Heart right ventricle (tissue), 16 donors: ENCODE measurements at places on chromosomes 3 and 15.

DNA sequence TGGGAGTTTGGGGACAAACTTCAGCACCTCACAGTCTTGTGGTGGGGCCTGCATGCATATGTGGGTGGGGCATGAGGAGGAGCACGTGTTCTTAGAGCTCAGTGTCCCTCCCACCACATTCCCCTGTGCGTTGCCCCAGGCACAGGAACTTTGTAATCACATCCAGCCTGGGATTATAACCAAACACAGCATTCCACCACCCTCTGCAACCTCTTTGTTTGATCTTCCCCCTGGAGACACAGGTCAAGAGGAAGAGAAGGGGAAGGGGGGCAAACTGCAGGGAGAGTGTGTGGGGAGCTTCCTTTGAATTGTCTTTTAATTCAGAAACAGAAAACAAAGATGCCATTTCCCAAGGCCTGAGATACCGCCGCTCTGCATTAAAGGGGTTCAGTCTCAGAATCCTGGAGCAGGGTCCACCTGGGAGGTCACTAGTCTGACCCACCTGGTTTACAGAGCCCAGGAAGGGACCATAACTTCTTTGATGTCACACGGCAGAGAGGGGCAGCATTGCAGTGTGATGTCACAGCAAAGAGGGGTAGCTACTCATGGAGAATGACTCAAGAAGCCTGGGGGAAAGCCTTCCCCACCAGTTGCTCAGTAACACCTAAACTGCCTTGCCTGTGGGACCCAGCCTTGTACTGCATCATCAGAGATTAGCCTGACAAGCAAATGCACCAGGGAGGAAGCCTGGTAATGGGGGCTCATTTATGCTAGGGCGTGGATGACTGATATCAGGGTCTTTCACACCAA is 106.3 kb upstream of the RNU6-1 start:
- peak; percentile 22 for DNase-seq
- peaks cover 50% of the 10 kb centered on the region for H3K4me1 ChIP-seq
- no peaks in the 10 kb centered on the region for H3K27me3 ChIP-seq
- no peaks in the 10 kb centered on the region for H3K36me3 ChIP-seq

DNA sequence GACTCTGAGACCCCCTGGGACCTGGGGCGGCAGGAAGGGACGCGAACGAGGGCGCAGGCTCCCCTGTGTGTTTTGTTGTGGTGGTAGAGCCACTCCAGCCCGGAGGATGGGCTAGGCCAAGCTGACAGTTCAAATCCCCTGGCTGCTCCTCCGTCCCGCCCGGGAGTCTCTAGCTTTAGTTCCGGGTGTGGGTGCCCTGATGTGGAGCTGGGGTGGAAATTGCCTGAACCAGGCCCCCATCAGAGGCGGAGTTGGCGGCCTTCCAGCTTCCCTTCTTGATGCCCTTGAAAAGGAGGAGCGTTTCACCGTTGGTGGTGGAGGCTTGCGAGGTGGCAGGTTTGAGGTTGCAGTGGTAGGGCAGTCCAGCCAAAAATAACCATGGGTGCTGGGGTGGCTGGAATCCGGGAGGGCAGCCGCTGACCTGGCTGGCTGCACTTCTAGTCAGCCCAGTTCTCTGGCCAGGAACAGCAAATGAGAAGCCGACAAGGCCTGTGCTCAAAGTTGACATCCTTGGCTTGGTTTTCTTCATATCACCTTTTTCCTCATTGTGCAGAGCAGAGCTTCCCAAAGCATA is 817 bp downstream of the CLK3 start:
- peaks cover 58% of the 10 kb centered on the region for H3K4me1 ChIP-seq
- peak overlapping the region; percentile 99 for H3K27ac ChIP-seq
- H3K27me3 ChIP-seq, result no peaks in the 10 kb centered on the region
- DNase-seq, result peak; percentile 87
- H3K4me3 ChIP-seq, result peak overlapping the region; percentile 95
- H3K36me3 ChIP-seq, result no peaks in the 10 kb centered on the region

GRCh38 chr3:40387001-40387894 is at the start of gene ENTPD3:
Gene ENTPD3, plus strand, starts transcription at chr3:40387184. Its CDS starts 874 bp downstream, at chr3:40388058.
- no peak within 1 kb of the TSS for H3K27ac ChIP-seq
- no peaks in the 10 kb centered on the region for H3K4me1 ChIP-seq
- H3K27me3 ChIP-seq, result no peaks in the 10 kb centered on the region

- peaks cover 23% of the 10 kb centered on the region for H3K36me3 ChIP-seq
- peak overlapping the region; percentile 61 for H3K4me3 ChIP-seq
- H3K27me3 ChIP-seq, result no peaks in the 10 kb centered on the region
- DNase-seq, result peak; percentile 15
- H3K4me1 ChIP-seq, result peaks cover 17% of the 10 kb centered on the region
- H3K27ac ChIP-seq, result peak overlapping the region; percentile 97
Measured at GRCh38 chr3:49339581-49339940, 292 bp downstream of the USP4 start.

- H3K4me3 ChIP-seq, result no peak overlapping the region
- no peaks in the 10 kb centered on the region for H3K4me1 ChIP-seq
- H3K27me3 ChIP-seq, result no peaks in the 10 kb centered on the region
- H3K36me3 ChIP-seq, result peaks cover 30% of the 10 kb centered on the region
- no peak overlapping the region for H3K27ac ChIP-seq
Measured at GRCh38 chr3:49329186-49329585, 10.7 kb downstream of the USP4 start.

- peaks cover 15% of the 10 kb centered on the region for H3K36me3 ChIP-seq
- no peak for DNase-seq
- H3K27me3 ChIP-seq, result no peaks in the 10 kb centered on the region
- peaks cover 45% of the 10 kb centered on the region for H3K4me1 ChIP-seq
- no peak overlapping the region for H3K27ac ChIP-seq
- peak overlapping the region; percentile 3 for H3K4me3 ChIP-seq
Measured at GRCh38 chr15:42582569-42583375, 7.4 kb downstream of the STARD9 start.

DNA sequence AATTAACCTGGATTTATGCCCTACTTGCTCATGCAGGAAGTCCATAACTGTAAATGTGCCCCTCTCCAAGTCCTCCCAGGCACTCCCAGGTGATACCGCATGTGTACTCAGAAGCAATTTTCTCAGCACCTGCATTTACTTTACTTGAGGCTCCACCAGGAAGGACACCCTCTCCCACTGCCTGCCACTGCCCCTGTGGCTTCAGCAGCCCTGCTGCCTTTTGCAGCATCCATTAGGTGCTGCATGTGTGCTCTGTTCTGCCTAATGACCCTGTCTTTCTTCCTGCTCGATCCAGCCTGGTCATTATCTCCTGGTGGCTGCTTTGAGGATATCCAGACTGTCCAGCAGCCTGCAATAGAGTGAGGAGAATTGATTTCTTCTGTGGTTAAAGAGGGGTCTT is 107.6 kb upstream of the SEMA6D start:
- no peak overlapping the region for H3K27ac ChIP-seq
- H3K27me3 ChIP-seq, result peaks cover 16% of the 10 kb centered on the region
- DNase-seq, result no peak
- no peaks in the 10 kb centered on the region for H3K36me3 ChIP-seq
- H3K4me3 ChIP-seq, result no peak overlapping the region

GRCh38 chr3:100003609-100004503 is 110.4 kb downstream of the FILIP1L start:
- H3K4me3 ChIP-seq, result no peak overlapping the region
- H3K4me1 ChIP-seq, result peaks cover 30% of the 10 kb centered on the region
- no peak overlapping the region for H3K27ac ChIP-seq
- DNase-seq, result no peak
- H3K36me3 ChIP-seq, result no peaks in the 10 kb centered on the region

GRCh38 chr15:66675446-66675845 is 26.6 kb upstream of the SMAD6 start:
- peaks cover 13% of the 10 kb centered on the region for H3K4me1 ChIP-seq
- no peak for DNase-seq
- H3K27me3 ChIP-seq, result no peaks in the 10 kb centered on the region
- no peaks in the 10 kb centered on the region for H3K36me3 ChIP-seq
- no peak overlapping the region for H3K4me3 ChIP-seq

- no peaks in the 10 kb centered on the region for H3K36me3 ChIP-seq
- H3K27me3 ChIP-seq, result no peaks in the 10 kb centered on the region
- peak overlapping the region; percentile 6 for H3K4me3 ChIP-seq
- no peaks in the 10 kb centered on the region for H3K4me1 ChIP-seq
- H3K27ac ChIP-seq, result peak overlapping the region; percentile 97
Measured at GRCh38 chr15:51620641-51621040, 1.9 kb downstream of the DMXL2 start.

DNA sequence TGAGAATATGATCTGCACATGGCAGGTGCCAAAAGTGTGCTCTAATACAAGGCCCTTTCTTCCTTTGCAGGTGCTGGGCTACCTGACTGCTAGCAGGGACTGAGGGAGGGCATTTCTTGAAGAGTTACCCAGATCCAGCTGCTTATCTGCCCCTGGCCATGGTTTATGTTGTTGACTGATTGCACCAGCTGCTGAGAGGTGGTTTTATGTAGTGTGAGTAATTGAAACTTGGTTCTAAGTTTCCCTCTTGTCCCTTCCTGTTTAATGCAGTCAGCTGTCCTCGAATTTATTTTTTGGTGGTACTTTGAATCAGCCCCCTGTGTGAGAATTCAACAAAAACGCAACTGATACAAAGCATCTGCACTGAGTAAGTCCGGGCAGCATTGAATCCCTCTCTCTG is 288.3 kb upstream of the C2CD4B start:
- no peaks in the 10 kb centered on the region for H3K27me3 ChIP-seq
- no peaks in the 10 kb centered on the region for H3K36me3 ChIP-seq
- H3K4me1 ChIP-seq, result peaks cover 36% of the 10 kb centered on the region
- no peak overlapping the region for H3K27ac ChIP-seq
- no peak for DNase-seq
- H3K4me3 ChIP-seq, result no peak overlapping the region

- no peak overlapping the region for H3K4me3 ChIP-seq
- H3K27me3 ChIP-seq, result no peaks in the 10 kb centered on the region
- H3K27ac ChIP-seq, result peak overlapping the region; percentile 80
- peaks cover 36% of the 10 kb centered on the region for H3K4me1 ChIP-seq
Measured at GRCh38 chr3:42179110-42179725, 86.8 kb downstream of the CCK start.

- H3K4me1 ChIP-seq, result no peaks in the 10 kb centered on the region
- H3K4me3 ChIP-seq, result no peak overlapping the region
- peaks cover 44% of the 10 kb centered on the region for H3K36me3 ChIP-seq
Measured at GRCh38 chr3:36868614-36869436, 76.0 kb downstream of the TRANK1 start.

GRCh38 chr3:41365973-41366372 is 166.7 kb downstream of the CTNNB1 start:
- no peaks in the 10 kb centered on the region for H3K4me1 ChIP-seq
- DNase-seq, result no peak
- no peaks in the 10 kb centered on the region for H3K27me3 ChIP-seq
- no peaks in the 10 kb centered on the region for H3K36me3 ChIP-seq

- H3K4me1 ChIP-seq, result peaks cover 43% of the 10 kb centered on the region
- H3K27me3 ChIP-seq, result no peaks in the 10 kb centered on the region
- no peak overlapping the region for H3K27ac ChIP-seq
Measured at GRCh38 chr15:75925440-75925839, 21.8 kb downstream of the FBXO22 start.

DNA sequence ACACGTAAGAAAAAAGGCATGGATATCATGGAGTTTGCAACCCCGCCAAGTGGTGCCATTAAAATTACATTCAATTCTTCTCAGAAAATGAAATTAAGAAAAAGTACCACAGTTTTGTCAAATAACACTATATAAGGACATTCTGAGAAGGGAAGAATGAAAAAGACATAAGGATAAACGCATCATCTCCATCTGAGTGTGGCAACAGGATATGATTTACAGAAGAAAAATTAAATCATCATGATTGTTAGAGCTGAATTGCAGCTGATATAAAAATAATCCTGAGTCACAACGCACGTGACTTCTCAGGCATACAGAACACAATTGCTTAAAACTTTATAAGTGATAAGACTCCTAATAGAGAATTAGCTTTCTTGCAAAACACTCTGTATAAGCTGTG is 133.8 kb downstream of the GREM1 start:
- no peak for DNase-seq
- no peaks in the 10 kb centered on the region for H3K36me3 ChIP-seq
- no peak overlapping the region for H3K4me3 ChIP-seq
- H3K27me3 ChIP-seq, result no peaks in the 10 kb centered on the region

DNA sequence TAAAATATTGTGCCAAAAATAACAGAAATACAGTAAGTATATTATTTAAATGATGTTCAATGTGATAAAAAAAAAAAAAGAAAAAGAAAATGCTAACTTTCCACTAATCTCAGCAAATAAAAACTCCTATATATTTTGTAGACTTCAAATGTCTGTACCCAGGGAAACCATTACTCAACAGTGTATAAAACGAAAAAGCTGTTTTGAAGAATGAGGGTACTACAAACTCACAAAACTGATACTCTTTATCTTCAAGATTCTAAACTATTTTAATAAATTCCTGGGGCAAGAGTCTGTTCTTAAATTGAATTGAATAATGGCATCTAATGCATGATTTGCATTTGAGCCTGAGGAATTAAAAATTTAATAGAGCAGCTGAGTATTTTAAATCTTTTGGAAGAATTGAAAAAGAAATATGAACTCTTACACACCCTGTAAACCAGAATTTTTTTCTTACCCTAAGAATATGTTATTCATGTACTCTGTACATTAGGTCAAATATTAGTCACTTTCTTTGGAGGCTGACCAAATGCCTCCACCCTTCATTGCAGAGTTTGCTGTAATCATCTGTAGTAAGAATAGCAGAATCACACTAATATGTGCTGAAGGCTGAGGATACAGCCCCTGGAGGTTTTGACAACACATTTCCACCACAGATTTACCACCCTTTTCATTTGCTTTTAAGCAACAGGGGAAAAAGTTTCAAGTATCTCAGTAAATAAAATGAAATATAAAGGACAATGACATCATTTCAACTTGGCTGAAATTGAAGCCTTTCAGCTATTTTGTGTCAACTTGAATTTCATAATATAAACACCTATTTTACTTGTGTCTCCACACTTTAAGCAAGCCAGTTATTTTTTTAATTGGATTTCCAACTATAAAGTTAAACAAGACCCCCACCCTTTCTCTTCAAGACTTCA is 79.7 kb downstream of the FBN1 start:
- H3K27me3 ChIP-seq, result no peaks in the 10 kb centered on the region
- no peak for DNase-seq
- H3K36me3 ChIP-seq, result no peaks in the 10 kb centered on the region
- H3K27ac ChIP-seq, result no peak overlapping the region
- H3K4me3 ChIP-seq, result no peak overlapping the region

- H3K4me1 ChIP-seq, result no peaks in the 10 kb centered on the region
- H3K27me3 ChIP-seq, result no peaks in the 10 kb centered on the region
- no peaks in the 10 kb centered on the region for H3K36me3 ChIP-seq
- no peak overlapping the region for H3K4me3 ChIP-seq
Measured at GRCh38 chr3:21955406-21955805, 204.4 kb upstream of the ZNF385D start.
